ENCODE measurements at places on chromosomes 1 and 21. TPM values are rescaled to one million over a fixed set of nuclear protein-coding genes. Genes with fewer than 3 reads are reported as not detected.

The KDM5B gene
- total RNA-seq: 76.3 TPM

DNA sequence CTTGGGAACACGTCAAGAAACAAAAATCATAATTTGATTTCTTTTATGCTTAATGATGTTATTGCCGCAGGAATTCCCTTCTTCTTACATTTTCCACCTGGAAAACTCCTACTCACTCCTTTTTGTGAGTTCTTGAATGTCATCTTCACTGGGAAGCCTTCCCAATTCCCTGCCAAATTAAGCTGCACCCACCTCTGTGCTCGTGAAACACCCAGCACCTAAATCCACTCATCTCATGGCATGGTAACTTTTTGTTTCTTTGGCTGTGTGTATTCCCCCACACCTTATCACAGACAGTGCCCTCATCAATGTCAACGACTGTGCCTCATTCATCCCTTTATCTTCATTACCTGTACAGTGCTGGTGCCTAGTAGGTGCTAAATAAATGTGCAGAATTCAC is 45.6 kb downstream of the ASTN1 start:
- no peak for DNase-seq

DNA sequence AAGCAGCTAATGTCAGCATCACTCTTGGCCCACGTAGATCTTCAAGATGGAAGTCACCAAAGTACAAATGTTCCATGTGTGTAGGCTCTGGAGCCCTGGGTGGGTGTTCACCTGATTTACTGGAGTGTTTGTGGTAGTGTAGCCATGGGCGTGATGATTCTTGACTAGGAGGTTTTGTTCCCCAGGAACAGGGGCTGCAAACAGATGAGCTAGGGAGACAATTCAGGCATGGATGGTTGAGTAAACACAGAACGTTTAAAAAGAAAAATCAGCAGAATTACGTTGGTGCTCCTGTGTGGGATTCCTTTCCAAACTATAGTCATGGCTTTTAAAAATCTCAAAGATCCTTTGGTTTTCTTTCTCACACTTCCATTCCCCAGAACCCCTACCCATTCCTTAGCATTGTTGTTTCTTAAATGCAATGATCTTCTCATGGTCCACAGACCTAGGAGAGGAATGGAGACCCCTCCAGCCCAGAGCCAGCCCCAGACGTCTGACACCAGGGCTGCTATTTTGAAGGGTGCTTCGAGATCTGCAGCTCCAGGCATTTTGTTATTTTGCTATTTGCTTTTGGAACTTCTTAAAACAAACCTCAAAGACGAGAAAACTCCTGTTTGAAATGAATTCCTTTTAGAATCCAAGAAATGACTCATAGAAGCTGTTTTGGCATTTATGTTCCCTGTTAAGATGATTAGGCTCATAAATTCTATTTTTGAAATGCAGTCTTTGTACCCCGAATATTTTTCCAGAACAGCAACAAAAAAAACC is 115.1 kb downstream of the ETS2 start:
- DNase-seq: no peak

- DNase-seq: no peak
Measured at GRCh38 chr1:153643816-153644215, 9.9 kb downstream of the CHTOP start.

GRCh38 chr1:119004781-119005180 is 16.6 kb upstream of the TBX15 start:
- DNase-seq: no peak

The RGS13 gene
- not detected for total RNA-seq

- DNase-seq: no peak
Measured at GRCh38 chr1:46520063-46520911, 30.7 kb downstream of the DMBX1 start.

The BSND gene
- total RNA-seq: not detected

The OLFML2B gene
- 0.17 TPM for total RNA-seq

The ATF3 gene
- total RNA-seq: 1.4 TPM

The SH3BGR gene
- total RNA-seq: 0.51 TPM

The KRTAP13-2 gene
- not detected for total RNA-seq

DNA sequence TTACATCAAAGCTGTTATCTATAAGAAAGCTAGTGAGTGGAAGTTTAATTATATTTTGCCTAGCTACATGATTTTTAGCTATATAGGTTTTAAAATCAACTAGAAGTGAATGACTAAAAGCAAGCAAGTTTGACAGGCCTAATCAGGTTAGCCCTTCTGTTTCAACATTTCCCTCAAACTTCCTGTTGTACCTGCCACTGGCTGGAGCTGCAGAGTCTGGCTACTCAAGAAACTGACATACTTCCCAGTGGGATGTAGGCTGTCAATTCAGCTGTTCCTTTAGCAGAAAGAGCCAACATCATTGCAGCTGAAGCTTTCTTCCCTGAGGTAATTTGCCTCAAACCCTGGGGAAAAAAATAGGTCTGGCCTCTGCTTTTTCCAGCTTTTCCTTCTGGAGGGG is 87.1 kb upstream of the TNR start:
- DNase-seq: no peak

GRCh38 chr1:224733027-224733911 is 117.2 kb downstream of the CNIH3 start:
- no peak for DNase-seq

The CFHR5 gene
- total RNA-seq: not detected

GRCh38 chr1:24673341-24673740 is 30.2 kb downstream of the SRRM1 start:
- DNase-seq: no peak

DNA sequence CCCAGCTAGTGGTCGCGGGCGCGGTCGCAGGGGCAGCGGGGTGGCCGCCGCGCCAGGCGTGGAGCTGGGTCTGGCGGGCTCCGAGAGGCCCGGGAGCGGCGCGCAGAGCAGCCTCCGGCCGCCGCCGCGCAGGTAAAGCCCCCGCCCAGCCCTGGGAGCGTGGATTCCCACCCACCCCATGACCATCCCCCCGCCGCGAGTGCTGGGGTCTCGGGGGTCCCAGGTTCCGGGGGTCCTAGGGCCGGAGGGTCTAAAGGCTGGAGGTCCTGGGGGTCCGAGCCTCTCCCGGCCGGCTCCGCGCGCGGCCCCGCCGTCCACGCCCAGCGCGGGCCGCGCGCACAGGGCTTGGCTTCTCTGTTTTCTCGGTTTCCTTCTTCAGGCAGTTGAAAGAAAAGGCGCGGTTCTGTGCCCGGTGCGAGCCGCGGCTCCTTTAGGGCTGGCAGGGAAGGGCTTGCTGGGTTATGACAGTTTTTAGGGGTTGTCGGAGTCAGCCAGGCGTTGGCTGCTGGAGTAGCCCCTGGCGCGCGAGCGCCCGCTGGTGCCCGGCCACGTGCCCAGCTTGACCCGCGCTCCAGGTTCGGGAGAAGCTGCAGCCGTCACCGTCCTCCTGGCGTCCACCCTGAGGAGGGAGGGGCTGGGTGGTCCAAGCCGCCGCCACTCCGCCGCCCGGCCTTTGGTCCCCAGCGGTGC is 359 bp downstream of the LRRC3 start:
- DNase-seq: peak; percentile 56

DNA sequence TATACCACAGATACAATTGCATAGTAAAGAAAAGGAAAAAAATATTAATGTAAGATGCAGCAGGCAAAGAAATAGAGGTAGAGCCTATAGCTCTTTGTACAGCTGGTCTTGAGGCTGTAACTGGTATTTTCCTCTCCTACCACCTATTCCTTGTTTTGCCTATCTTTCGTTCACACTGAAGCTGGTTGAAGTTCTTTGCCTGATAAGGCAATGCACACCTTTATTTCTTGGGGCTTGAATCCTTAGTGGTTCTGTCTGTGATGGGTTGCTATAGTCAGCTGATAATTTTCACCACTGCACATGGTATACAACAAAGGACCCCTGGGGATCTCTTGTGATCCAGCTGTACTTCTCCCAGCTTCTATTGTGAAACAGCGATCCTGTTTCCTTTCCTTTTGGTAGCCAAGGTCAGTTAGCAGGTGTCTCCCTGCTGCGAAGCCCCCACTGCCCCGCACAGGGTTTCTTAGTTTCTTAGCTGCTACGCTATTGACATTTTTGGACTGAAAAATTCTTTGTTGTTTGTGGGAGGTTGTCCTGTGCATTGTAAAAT is 9.9 kb upstream of the TSNAX start:
- DNase-seq: no peak

GRCh38 chr21:18759267-18759666 is 355.7 kb upstream of the TMPRSS15 start:
- DNase-seq: no peak

DNA sequence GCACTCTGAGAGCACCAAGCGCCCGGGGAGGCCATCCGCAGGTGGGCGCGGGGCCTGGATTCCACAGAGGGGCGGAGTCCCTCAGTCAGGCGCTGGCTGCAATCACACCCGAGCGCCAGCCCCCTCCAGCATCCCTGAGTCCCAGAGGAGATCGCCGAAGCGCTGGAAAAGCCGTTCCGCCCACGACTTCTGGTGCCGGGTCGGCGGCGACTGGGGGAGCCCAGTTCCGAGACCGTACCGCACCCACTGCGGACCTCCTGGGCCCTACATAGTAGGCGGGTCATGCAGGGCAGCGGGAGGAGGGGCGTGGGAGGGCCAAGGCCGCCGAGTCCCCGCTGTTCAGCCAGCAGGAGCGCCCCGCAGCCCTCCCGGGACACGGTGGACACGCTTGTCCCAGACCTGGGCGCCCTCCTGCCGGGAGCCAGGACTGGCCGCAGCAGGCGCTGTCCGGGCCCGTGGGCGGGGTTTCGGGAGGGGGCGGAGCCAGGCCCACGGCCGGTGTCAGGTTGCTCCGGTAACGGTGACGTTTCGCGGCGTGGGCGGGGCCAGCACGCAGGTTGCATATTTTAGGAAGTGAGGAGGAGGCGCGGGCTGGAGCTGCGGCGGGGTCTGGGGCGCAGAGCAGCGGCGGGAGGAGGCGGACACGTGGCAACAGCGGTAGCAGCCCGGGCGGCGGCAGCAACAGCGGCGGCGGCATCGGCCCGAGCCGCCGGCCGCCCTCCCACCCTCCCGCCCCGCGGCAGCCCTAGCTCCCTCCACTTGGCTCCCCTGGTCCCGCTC is at the start of gene ATP1A1:
TSS of gene ATP1A1 (plus strand) at position 594 of the 780 bp plus-strand sequence. CDS start 268 bp downstream, outside the sequence.
- DNase-seq: peak; percentile 97

The HLX gene
- total RNA-seq: 20.8 TPM

DNA sequence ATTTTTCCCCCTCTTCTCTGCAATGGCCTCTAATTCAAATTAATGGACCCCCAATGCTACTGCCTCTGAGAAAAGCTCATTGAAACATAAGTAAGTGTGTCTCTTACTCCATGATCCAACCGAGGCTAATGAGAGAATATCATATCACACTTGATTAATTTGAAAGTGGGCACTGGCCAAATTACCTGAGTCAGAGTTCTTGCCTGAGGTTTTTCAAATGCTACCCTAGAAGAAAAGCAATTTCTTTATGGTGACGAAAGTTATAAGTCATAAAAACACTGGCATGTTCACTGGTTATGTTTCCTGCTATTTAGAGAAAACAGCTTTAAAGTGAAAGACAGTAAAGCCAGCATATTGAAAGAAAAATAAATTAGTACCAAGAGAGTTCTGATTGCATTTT is 368.8 kb upstream of the TMPRSS15 start:
- DNase-seq: no peak

- DNase-seq: no peak
Measured at GRCh38 chr1:175629318-175629694, 114.1 kb downstream of the TNR start.

GRCh38 chr1:179742717-179743678 is at the start of gene FAM163A:
TSS of gene FAM163A (plus strand) at chr1:179743291. CDS start at chr1:179813098, 69,807 bp downstream.
- DNase-seq: peak; percentile 6

GRCh38 chr1:26889551-26890466 is at the start of gene GPN2:
TSS of gene GPN2 (minus strand) at chr1:26890283. CDS start at chr1:26890096, 187 bp downstream.
- peak; percentile 85 for DNase-seq

- peak; percentile 22 for DNase-seq
Measured at GRCh38 chr1:203593723-203594122, 32.9 kb upstream of the ATP2B4 start.

The FMOD gene
- total RNA-seq: 11.4 TPM

GRCh38 chr1:183970516-183971300 is 66.8 kb downstream of the COLGALT2 start:
- peak; percentile 9 for DNase-seq

- peak; percentile 87 for DNase-seq
Measured at GRCh38 chr1:36155408-36156328, at the start of gene MAP7D1. TSS of gene MAP7D1 (plus strand) at chr1:36156160. CDS start at chr1:36156418, 258 bp downstream.

DNA sequence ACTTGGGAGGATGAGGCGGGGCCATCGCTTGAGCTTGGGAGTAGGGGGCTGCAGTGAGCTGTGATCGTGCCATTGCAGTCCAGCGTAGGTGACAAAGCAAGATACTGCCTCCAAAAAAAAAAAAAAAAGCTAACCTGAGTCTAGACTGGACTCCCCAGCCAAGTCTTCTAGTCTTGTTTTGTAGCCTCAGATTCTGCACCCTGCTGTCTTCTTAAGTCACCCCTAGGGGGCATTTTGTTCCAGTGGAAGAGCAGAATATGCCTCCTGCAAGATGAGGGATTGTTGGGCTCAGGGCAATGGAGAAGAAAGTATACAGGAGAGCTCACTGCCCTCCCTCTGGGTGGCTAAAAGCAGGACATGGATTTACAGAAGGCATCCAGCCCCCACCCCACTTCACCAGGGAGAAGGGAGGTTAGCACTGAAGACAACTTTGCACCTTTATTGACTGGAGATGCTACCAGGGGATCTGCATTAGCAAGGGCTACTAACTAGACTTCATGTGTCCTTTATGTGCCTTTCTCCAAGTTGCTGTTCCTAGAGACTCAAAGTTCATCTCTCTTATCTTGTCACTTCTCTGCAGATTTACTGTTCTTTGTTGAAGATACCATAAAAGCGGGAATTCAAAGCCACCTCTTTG is 15.3 kb upstream of the RNF187 start:
- DNase-seq: peak; percentile 70

- no peak for DNase-seq
Measured at GRCh38 chr1:29557701-29558600, 321.6 kb downstream of the PTPRU start.

The SIK1 gene
- total RNA-seq: 0.84 TPM

DNA sequence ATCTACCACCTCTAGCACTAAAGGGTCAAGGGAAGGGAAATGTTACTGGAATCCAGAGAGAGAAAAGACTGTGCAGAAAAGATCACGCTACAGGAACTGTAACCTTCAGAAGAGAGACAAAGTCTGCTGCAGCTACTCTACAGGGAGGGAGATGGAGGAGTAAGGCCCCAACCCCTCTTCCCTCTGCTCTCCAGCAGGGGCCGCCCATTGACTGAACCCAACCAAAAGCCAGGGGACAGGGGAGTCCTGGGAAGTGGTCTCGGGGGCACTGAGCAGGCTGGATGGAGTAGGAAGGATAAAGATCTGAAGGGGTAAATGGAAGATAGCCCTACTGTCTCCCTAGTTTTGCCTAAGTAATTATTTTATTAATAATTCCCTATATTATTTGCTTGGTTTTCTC is 72.8 kb upstream of the NR5A2 start:
- peak; percentile 18 for DNase-seq

The CAPN2 gene
- 248 TPM for total RNA-seq

GRCh38 chr1:53575955-53576320 is 116.7 kb downstream of the DMRTB1 start:
- no peak for DNase-seq

All from dermis blood vessel endothelial cell (primary cell).